ENCODE measurements at places on chromosomes 7 and 10.

DNA sequence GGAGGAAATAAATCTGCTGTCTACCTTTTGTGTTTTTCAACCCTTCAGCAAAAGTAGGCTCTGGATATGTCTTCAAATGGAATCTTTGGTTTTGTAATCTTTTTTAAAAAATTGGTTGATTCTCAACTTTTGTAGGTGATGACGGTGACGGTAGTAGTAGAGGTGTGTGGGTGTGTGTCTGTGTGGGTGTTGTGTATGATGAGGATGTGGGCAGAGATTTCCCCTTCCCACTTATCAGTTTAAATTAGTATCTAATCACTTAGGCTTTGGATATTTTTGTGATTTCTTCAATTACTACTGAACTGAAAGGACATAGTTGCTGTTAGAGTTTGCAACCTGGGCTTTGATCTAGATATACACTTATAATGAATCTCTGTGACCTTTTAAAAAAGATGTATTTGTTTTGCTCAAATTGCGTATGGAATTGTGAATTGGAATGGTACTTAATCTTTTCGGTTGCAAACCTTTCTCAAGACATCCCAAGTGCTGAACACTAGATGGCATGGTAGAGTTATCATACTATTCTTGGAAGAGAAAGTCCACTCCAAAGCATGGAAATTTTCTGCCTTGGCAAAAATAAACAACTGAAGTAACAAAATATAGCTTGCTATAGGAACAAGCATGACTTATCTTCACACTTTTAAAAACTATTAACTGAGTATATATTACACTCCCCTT is 51.9 kb upstream of the A1CF start:
- no peak for DNase-seq

DNA sequence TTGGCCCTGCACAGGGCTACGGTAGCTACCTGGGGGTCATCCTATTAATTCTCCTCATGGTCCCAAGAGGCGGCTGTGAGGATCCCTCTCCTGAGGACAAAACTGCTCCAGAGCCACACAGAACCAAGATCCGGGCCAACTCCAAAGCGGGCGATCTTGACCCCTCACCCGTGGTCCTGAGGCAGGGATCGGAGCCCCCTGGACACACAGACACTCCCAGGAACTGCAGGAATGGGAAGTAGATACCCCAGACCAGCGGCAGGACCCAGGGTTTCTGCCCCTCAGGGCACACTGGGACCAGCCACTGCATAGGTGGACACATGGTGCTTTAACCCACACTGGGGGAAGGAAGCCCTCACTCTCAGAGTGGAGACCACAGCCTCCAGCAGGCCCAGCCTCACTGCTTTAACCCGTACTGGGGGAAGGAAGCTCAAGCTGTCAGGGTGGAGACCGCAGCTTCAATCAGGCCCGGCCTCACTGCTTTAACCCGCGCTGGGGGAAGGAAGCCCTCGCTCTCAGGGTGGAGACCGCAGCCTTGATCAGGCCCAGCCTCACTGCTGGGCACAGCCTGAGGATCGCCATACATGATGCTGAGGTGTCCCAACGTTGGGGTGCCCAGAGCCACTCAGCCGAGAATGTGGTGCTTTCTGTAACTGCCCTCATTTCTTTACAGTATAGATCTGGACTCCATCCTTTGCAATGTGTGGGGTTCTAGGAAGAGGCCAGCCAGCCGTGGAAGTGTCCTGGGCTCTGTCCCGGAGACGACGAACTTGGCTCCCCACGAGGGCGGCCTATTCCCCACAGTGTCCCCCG is 60.1 kb downstream of the DIP2C start:
- no peak for DNase-seq

- DNase-seq = no peak
Observed at GRCh38 chr10:130399425-130399950, 263.3 kb downstream of the GLRX3 start.

DNA sequence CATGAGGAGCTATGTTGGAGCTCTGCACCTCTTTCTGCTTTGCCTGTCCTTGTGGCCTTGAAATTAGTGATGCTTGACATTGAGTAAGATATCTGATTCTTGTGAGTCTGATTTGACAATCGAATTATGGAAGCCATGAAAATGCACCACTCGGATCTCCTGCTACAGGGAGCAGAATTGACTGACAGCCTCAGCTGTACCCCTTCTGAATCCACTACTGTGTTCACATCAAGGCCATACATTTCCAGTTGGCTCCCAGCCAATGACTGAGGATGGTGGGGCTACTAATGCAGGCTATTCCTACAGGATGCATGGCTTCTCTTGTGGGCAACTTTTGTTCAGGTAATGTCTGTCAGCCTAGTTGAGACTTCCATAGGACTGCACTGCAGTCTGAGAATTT is 321.9 kb downstream of the REEP3 start:
- no peak for DNase-seq

GRCh38 chr7:11931307-11931706 is 99.3 kb upstream of the THSD7A start:
- no peak for DNase-seq

GRCh38 chr10:61789031-61789430 is 112.5 kb upstream of the ARID5B start:
- DNase-seq = no peak

DNA sequence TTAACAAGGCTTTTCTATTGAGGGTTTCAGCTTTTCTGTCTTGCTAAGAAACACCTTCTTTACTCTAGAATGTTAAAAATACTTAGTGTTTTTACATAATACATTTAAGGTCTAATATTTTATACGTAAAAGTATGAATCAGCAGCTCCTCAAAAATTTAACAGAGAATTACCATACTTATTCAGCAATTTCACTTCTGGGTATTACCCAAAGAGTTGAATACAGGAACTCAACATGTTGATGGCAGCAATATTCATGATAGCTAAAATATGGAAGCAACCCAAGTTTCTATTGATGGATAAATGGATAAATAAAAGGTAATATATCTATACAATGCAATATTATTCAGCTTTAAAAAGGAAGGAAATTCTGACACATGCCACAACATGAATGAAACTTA is 9.7 kb upstream of the OR13A1 start:
- no peak for DNase-seq

- no peak for DNase-seq
Observed at GRCh38 chr7:54343511-54343910, 198.7 kb upstream of the VSTM2A start.

DNA sequence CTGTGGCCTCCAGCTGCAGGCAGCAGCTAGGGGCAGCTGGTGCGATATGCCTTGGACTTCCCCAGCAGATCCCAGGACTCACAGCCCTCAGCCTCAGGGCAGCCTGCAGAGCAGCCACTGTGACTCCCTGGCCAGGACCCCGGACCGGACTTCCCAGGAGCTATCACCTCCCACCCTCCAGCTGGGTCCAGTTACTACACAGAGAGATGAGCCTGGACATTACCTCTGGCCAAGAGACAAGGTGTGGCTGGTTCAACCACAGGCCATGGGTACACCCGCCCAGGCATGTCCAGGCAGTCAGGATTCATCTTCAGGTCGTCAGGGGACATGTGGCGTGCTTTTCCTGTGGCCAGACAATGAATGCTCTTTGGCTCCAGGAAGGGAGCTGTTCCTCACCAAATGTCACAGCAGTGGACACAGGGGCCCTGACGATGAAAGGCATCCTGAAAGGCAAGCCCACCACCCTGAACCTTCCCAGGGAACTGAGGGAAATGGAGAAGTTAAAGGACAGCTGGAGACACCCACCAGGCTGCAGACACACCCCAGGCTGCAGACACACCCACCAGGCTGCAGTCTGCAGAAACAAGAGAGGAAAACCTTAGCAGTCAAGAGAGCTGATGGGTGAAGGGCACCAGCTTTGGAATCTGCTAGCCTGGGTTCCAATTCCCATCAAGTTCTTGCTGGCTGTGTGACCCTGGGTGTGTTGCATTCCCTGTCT is 25.8 kb upstream of the NANOS1 start:
- DNase-seq = no peak

DNA sequence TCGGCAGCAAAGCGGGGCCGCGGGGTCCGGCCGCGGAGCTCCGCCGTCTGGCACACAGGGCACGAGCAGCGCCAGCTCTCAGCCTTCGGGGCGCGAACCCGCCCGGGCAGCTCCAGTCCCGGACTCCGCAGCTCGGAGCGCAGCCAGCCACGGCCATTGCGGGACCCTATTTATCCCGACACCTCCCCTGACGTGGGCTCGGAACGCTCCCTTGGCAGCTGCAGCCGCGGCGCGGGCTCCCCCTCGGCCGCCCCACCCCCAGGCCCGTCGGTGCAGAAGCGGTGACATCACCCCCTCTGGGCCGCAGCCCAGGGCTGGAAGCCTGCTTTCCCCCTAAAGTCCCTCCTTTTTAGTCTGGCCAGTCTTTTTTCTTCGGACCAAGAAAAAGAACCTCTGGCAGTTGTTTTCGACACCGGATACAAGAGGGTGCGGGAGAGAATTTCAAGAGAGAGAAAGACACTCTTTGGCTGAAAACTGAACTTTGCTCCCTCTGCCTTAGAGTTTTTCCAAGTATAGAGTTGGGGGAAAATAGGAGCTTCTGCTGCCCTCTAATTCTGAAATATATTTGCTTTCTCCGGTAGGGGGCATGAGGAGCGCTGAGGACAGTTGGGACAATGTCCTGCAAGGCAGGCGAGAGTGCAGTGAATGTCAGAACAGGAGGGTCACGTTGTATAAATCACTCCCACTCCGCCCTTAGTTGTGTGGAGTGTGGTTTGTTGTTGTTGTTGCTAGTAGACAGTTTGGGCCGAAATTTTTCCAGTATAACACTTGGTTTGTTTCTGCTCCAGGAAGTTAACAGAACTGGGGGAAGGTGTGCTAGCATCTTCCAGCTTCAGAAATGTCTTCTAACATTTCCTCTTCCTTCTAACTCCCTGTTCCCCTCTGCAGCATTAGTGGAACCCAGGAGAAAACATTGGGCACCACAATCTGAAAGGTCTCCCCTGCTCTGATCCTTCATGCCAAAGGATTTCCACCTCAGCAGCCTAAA is at the start of gene SFRP4:
SFRP4 (minus strand) TSS at position 145 of the 988 bp plus-strand sequence. CDS start 280 bp downstream, outside the sequence.
- no peak for DNase-seq

- no peak for DNase-seq
Observed at GRCh38 chr10:121851786-121852185, 76.0 kb downstream of the ATE1 start.

DNA sequence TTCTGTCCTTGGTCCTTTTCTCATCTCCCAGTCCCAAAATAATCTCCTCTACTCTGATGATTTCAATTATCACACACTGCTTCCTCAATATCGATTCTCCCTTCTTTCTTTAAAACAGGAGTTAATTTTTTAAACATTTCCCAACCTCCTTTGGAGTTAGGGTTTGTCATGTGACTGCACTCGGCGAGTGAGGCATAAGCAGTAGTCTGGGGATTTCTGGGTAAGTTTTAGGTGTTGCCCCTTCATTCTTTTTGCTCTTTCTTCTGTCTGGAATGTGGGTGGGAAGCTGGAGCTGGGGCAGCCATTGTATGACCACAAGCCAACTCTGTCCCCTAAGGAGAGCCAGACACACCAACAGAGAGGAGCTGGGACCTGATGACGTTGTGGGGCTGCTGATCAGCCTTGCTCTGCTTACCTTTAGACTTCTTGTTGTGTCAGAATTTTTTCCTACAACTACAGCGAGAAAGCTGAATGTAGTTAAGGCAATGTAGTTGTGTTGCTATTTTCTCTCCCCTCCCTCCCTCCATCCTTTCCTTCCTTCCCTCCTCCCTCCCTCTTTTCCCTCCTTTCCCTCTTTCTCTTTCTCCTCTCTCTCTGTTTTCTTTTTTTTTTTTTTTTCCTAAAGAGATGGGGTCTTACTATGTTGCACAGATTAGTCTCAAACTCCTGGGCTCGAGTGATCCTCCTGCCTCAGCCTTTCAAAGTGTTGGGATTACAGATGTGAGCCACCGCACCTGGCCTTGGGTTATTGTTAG is 6.5 kb upstream of the TSPAN14 start:
- DNase-seq = no peak

DNA sequence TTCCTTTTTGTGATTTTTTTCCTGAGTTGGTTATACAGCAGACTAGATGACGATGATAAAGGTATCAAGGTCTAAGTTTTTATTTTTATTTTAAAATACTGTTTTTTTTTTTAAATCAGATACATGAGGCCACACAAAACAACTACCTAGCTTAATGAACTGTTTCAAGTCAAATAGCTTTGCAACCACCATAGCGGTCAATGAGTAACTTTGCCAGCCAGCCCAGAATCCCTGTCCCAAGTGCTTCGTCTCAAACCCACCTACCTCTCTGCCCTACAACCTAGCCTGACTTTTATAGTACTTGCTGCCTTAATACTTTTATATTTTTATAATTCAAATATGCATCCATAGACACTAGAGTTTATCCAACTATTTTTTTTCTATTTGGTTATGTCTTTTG is 676.5 kb downstream of the NRG3 start:
- DNase-seq = no peak

DNA sequence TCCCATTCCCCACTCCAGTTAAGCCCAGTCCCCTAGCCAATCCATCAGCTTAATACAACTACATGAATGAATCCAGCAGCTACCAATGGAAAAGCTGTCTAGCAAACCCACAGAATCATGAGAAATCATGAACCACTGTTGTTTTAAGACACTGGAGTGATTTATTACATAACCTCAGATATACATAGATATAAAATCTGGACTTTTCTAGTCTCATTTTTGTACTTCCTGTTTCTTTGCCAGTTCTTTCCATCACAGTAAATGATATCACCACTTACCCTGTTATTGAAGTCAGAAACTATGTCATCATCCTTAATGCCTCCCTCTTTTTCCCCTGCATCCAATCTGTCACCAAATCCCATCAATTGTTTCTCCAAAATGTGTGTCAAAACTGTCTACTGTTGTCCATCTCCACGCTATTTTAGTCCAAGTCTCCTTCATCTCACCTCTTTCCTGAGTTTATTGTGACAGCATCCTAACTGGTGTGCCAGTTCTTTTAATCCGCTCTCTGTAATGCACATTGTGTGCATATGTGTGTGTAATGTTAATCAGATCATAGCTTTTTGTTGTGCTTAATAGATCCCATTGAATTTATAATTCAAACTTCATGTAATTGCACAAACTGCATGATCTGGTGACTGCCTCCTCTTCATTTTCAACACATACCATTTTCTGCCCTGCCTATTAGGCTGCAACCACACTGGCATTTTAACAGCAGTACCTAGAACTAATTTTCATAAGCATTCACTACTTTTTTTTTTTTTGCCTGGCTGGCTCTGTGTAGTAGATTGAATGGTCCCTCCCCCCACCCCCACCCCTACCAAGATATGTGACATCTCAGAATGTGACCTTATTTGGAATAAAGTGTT is 56.0 kb downstream of the MKLN1 start:
- DNase-seq = no peak

DNA sequence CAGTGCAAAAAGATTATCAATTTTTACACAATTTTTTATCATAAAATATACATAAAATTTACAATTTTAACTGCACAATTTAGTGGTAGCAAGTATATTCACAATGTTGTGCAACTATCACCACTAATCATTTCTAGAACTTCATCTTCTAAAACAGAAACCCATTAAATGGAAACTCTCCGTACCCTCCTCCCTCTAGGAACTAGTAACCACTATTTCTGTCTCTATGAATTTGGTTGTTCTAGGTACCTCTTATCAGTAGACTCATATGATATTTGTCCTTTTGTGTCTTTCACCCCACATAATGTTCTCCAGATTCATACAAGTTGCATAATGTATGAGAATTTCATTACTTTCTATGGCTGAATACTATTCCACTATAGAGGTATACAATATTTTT is 73.5 kb downstream of the HERC4 start:
- no peak for DNase-seq

GRCh38 chr10:75314570-75314969 is 78.8 kb upstream of the COMTD1 start:
- DNase-seq = no peak

- DNase-seq = no peak
Observed at GRCh38 chr10:6256439-6256838, 53.7 kb downstream of the PFKFB3 start.

- DNase-seq = no peak
Observed at GRCh38 chr10:103784723-103785418, 70.5 kb downstream of the SH3PXD2A start.

GRCh38 chr10:7082967-7083366 is 327.9 kb downstream of the SFMBT2 start:
- DNase-seq = no peak
